ENCODE measurements at places on chromosomes 2 and 18.

DNA sequence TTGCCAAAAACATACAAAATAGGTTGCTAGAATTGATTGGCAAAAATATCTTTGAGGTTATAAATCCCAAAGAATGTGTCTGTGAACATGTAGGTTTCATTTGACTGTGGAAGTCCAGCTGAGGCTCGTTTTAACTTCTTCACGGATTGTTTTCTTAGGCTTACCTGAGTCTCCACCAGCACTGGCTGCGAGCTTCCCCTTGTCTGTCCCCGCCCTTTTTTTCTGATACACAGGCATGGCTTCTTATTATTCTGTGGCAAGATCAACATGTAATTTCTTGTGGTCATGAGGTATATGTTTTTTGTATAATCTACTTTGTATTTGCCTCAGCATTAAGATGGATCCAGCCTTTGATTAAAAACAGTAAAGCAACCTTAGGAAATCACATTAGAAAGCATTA lies 7.2 kb upstream of the SLC40A1 start:
- DNase-seq = no peak

- peak; percentile 63 for DNase-seq
Observed at GRCh38 chr2:197813093-197813787, 8.8 kb downstream of the PLCL1 start.

- no peak for DNase-seq
Observed at GRCh38 chr2:241237949-241238371, 49.5 kb downstream of the ANO7 start.

DNA sequence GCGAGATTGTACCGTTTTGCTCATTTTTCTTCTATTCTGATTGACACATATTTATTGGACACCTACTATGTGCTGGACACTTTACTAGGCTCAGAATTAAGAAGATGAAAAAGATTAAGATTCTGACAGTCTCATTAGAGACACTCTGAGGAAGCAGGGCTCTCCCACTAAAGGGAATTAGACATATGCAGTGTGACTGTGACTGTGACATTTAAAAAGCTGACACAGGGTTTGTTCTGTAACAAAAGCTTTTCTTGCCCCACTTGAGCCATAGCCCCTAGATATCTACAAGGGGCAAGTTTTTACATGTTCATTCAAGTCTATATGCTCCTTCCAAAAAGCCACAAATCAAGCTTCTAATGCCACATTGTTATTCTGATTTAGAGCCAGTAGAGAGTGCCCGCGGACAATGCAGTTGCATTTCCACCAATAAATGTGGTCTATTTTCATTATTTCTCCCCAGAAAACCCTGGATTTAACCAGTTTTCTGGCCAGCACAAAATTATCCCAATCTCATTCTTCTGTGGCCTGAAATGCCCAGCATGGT lies 9.8 kb downstream of the ARHGAP25 start:
- DNase-seq = no peak

GRCh38 chr2:237819231-237819630 lies 20.7 kb downstream of the RBM44 start:
- peak; percentile 13 for DNase-seq

DNA sequence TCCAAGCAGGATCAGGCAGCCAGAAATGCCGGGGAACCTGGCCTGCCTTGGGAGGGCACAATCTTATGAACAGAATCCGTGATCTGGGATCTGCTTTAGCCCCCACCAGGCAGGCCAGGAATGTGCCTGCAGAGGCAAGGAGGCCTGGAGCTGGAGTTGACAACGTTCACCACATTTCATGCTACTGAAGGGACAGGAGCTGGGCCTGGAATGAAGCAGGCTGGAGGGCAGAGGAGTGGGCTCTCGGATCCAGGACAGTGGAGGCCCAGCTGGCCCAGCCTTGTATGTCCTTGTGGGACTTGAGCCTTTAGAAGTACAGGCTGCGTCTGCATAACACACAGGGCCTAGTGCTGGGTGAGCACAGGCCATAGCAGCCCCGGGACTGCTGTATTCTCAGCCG lies 91.8 kb downstream of the KLHL29 start:
- no peak for DNase-seq

All from A673 (cell line).